ENCODE measurements at places on chromosomes 11 and 22.

- peak; percentile 67 for DNase-seq
Measured at GRCh38 chr22:41976070-41976901, 7.0 kb downstream of the SEPTIN3 start.

DNA sequence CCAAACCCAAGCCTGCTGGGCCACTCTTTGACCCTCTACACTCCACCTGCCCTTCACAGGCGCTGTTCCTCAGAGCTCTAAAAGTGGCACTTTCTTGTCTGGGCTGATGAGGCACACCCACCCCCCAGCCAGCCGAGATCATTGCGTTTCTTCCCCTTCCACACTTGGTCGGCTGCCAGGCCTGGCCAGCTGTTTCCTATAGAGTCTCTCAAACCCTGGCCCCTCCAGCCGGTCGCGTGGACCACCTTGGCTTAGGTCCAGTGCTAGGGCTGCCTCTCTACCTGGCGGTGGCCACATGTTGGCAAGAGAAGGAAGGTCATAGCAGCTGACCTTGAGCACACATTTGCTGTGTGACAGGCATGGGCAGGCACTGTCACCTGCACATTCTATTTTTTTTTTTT lies 60.6 kb downstream of the PPP6R2 start:
- peak; percentile 42 for DNase-seq

- peak; percentile 51 for DNase-seq
Measured at GRCh38 chr22:37240240-37240940, 3.7 kb downstream of the RAC2 start.

- DNase-seq = no peak
Measured at GRCh38 chr22:25739659-25740344, 2.2 kb upstream of the MYO18B start.

DNA sequence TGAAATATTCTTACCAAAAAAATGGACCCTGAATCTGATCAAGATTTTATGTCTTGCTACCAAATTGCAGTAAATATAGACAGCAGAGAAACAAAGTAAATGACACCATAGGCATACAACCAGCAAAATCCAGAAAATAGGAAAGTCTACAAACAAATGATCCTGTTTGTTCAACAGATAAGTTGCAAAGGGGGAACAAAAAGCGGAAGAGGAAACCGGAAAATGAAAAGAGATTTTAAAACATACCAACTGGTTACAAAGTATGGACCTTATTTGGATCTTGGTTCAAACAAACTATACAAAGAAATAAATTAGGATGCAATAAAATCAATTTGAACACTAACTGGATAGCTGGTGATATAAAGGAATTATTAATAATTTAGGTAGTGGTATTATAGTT lies 92.0 kb downstream of the TMPRSS5 start:
- no peak for DNase-seq

DNA sequence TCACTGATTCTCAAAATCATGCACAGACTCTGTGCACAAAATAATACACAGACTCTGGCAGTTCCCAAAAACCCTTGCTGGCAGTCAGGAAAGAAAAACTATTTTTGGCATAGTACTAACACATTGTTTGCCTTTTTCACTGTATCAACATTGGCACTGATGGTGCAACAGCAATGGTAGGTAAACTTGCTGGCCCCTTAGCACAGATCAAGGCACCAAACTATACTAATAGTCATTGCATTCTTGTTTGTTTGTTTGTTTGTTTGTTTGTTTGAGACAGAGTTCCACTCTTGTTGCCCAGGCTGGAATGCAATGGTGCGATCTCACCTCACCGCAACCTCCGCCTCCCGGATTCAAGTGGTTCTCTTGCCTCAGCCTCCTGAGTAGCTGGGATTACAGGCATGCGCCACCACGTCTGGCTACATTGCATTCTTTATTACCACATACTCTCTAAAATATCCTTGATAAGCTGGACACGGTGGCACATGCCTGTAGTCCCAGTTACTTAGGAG lies 81.0 kb upstream of the SLC6A5 start:
- DNase-seq = no peak

DNA sequence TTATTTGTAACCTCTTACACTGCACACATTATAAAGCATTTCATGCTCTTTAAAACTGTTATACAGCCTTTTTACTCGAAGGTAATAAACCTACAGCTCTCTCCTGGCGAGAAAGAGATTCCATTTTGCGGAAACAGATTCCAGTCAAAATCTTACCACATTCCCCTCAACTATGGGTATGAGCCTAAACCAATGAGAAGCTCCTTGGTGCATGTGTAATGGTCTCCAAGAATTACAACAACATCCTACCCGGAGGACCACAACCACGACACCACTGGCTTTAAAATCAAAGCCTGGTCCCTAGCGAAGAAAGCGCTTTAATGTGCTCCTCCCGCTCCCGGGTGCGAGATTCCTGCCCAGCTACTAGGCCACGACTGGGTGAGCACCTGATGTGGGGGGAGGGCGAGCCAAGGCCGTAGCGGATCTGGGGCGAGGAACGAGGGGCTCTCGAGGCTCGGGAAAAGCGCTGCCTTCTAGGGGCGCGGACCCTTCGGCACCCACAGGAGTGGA lies 821 bp downstream of the CELF1 start:
- no peak for DNase-seq

DNA sequence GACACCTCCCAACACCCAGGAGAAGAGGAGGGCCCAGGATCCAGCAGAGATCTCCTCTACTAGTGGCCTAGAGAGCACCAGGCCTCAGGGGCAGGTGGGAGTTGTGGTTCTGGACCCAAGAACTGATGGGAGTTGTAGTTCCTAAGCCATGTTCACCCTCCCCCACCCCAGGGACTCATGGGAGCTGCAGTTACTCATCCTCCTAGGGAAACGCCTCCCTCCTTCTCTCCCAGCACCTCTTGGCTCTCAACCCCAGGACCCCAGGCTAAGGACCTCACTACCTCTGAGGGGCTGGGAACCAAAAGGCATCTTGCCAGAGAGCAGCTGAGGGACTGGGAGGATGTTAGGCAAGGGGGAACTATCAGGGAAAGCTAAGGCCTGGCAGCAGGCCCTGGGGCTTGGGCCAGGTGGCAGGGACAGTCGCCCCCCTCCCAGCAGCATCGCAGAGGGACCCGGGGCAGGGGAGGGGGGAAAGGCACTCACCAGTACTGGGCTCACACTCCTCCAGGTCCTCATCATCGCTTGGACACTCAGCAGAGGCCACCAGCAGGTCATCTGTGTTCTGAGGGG lies 28.9 kb downstream of the SLC22A12 start:
- no peak for DNase-seq

DNA sequence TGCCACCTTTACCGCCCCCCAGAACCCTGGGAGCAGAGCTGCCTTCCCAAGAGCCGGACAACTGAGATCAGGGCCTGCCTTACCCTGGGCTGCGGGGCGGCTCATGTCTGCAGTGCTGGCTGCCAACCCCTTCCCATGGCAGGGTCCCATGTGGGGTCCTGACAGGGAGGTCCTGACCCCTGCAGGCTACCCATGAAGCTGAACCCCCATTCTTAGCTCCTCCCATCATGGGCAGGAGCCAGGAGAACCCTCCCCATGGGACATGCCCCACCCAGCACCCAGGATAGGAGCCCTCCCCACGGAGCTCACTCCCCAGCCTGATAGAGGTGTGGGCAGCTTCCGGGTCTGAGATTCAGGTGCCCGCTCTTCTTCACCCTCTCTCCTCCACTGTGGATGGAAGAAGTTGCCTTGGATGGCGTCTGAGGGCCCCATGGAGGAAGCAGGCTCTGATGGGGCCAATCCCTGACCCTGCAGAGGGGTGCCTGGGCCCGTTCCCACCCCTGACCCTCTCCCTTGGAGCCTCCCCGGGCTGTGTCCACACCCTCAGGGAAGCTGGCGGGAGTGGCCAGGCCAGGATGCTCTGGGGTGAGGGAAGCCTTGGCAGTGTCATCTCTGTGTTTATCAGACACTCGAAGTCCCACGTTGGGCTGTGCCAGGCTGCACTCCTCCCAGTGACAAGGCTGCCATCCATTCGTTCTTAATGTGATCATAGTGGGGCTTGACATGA lies 1508.2 kb downstream of the BRD1 start:
- no peak for DNase-seq

DNA sequence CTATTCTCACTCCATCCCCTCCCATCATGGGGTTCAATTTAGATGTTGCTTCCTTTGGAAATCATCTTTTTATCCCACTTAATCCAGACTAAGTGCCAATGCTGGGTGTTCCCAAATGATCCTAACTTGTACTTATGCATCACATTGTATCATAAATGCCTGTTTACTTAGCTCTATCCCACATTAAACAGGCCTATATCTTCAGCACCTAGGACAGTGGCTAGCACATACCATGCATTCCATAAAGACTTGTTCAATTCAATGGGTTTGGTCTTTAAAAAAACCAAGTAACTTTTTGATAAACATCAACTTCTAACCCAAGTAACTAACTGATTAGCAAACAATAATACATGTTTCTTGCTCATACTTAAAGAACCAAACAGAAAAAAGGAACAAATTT lies 40.6 kb downstream of the RSF1 start:
- DNase-seq = no peak

- DNase-seq = no peak
Measured at GRCh38 chr22:32334660-32335365, 22.9 kb upstream of the RFPL3 start.

- peak; percentile 58 for DNase-seq
Measured at GRCh38 chr11:18705651-18706281, 7.2 kb downstream of the TMEM86A start.

- DNase-seq = no peak
Measured at GRCh38 chr11:120244476-120245365, 4.8 kb downstream of the POU2F3 start.

GRCh38 chr11:69504576-69505335 lies 23.3 kb downstream of the LINC01488 start:
- no peak for DNase-seq

DNA sequence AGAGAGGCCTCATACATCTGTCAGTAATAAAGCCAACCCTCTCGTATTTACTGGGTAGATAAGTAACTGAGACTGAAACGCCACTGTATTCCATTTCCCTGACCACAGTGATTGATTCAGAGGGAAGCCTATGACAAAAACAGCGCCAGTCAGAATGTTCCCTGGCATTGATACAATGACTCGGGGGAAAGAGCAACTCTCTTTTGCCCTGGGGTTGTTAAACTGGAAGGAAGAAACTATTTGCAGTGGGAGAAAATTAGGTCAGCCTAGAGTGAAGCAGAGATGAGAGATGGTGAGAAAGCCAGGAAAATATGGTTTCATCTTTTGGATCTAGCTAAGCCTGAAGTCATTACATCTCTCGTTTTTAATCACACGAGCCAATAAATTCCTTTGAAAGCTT lies 48.6 kb upstream of the RBFOX2 start:
- DNase-seq = no peak

DNA sequence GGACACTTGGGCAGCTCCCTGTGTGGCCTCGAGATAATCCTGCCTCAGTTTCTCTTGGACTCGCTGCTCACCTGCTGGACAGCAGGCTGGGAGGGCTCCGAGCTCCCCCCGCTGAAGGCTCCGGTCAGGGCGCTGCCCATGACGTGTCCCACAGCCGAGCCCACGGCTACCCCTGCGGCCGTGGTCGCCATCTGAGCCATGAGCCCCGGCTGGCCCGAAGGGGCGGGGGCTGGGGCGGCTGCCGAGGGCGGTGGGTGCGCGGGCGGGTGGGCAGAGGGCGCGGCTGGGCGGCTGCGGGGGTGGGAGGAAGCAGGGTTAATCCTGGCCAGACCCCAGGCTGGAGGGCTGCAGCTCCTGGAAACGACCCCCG lies 484 bp downstream of the CHCHD10 start:
- no peak for DNase-seq

DNA sequence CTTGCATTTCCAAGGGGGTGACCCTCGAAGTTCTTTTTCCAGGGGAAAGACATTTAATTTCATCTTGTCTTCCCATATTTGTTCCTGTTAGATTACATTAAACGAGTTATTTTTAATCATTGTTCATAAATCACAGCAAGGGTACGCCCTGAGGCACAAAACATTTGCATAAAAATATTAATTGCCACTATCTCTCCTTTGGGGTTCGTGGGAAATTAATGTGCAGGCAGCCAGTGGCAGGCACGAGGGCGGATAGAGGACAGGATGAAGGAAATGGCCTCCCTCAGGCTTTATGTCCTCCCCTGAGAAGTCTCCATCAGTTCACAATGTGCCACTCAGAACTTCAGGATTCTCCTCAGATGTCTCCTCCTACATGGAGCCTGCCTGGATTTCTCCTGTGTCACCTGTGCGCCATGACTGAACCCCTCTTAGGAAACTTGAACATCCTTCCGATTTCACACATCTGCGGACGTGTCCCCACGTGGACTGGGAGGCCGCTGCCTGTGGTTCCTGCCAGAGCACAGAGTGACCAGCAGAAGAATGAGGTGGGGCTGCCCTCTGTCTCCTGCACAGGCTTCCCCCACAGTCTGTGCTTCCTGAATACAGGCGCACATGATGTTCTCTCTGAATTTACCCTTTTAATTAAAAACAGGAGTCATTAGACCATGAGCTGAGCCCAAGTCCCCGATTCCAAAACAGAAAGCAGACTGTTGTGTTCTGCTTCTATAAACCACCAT lies 1085.9 kb downstream of the TBC1D22A start:
- DNase-seq = no peak

DNA sequence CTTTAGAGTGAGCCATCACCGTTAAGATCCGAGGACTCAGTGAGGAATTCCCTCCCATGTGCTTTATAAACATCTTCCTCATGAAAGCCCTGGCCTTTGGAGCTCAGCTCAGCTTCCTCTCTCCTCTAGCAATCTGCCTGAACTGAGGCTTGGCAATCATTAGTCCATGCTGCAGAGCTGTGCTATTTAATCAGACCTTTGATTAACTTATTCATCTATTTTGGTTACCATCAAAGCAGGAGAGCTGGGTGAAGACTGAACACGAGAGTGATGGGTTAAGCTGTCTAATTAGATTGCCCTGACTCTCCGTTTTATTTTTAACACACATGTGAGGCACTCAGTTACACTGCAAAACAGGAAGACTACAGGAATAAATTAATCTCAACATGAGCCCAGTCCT lies 351.3 kb downstream of the LARGE1 start:
- no peak for DNase-seq

DNA sequence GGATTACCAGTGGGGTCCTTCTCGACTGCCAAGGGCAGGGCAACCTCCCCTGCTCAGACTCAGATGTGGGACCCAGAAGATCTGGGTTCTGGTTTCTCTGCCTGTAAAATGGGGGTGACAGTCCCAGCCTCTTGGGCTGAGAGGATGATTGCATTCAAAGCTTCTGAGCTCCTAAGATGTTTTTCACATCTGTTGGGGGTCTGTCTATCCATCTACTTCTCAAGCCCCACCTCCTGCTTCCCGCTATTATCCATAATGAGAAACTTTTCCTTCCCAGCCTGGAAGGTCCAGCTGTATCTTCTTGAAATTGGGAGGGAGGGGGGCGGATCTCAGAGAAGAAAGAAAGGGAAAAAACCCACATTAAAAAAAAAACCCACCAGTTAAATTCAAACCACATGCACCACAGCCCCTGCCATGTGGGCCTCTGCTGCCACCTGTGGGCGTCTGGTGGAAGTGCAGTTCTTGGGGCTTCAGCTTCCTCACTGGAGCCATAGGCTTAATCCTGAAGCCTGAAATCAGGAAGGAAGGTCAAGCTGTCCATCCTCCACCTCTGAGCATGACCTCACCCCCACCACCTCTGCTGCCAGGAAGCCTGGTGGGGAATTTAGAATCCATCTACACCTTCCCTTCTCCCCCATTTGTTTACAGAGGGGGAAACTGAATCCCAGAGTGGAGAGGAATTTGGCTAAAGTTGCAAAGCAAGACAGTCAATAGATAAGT lies 27.3 kb downstream of the ARHGEF17 start:
- peak; percentile 81 for DNase-seq

GRCh38 chr11:46105926-46106325 lies 15.3 kb downstream of the PHF21A start:
- DNase-seq = no peak

All from B cell (primary cell).